ENCODE measurements at places on chromosomes 6 and 20. TPM values are rescaled to one million over a fixed set of nuclear protein-coding genes. Genes with fewer than 3 reads are reported as not detected.

DNA sequence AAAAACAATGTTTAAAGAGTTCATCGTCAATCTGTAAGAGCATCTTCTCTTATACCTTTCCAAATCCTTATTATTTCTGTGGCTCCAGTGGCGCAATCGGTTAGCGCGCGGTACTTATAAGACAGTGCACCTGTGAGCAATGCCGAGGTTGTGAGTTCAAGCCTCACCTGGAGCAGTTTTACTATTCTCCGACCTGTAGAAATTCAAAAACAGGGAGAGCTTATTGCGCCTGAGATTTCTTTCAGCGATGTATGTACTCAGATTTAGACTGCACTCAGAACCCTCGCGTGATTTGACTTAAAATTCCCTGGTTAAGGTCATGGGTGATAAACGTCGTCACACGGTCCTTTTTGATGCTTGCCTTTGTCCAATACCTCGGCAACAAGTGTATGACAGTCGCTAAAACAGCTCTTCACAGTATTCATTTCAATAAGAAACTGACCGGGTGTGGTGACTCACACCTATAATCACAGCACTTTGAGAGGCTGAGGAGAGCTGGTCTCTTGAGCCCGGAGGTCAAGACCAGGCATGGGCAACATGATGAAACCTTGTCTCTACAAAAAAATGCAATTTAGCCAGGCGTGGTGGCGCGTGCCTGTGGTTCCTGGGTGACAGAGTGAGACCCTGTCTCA is 11.9 kb downstream of the GPX5 start:
- H3K4me3 ChIP-seq: no peak overlapping the region
- H3K27me3 ChIP-seq: peaks cover 23% of the 10 kb centered on the region
- peak; percentile 7 for DNase-seq
- peaks cover 3% of the 10 kb centered on the region for H3K4me1 ChIP-seq
- H3K36me3 ChIP-seq: no peaks in the 10 kb centered on the region

DNA sequence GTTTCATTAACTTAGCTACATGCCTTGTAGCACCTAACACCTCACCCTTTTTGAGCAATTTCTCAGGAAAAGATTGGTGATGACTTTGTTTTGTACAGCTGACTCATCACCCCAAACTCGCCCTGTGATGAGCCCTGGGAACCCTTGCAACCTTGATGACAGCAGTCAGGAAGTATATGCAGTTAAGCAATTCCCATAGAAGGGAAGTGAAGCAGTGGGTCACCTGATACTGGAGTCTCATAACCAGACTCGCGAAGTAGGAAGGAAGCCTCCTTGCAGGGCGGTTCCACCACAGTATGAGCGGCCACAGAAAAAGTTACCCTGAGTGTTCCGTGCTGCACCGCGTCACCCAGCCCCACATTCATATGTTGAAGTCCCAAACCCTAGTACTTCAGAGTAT is 82.0 kb upstream of the EDN1 start:
- no peaks in the 10 kb centered on the region for H3K27me3 ChIP-seq
- H3K36me3 ChIP-seq: no peaks in the 10 kb centered on the region
- DNase-seq: peak; percentile 25
- no peak overlapping the region for H3K4me3 ChIP-seq
- H3K27ac ChIP-seq: no peak overlapping the region
- no peaks in the 10 kb centered on the region for H3K4me1 ChIP-seq

Gene SLC16A10
- polyA plus RNA-seq: 1.7 TPM

DNA sequence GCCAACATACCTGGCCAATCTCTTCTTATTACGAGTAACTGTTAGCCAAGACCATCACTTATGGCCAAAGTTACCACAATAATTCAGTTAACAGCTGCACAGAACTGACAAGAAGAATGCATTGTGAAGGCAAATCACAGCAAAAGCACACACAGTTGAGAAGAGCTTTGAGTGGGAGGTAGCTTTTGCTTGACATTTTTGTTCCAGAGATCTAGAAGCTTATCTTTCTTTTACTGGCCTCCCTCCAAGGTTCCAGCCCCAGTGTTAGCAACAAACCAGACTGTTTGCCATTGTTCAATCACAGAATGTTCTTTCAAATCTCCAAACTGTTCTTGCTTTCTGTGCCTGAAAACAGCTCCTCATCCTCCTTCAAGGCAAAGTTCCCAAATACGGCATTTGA is 35.9 kb upstream of the IRAK1BP1 start:
- no peak overlapping the region for H3K4me3 ChIP-seq
- no peak overlapping the region for H3K27ac ChIP-seq
- DNase-seq: no peak
- H3K36me3 ChIP-seq: no peaks in the 10 kb centered on the region
- no peaks in the 10 kb centered on the region for H3K4me1 ChIP-seq

Gene ZSCAN16
- polyA plus RNA-seq: 3.8 TPM

DNA sequence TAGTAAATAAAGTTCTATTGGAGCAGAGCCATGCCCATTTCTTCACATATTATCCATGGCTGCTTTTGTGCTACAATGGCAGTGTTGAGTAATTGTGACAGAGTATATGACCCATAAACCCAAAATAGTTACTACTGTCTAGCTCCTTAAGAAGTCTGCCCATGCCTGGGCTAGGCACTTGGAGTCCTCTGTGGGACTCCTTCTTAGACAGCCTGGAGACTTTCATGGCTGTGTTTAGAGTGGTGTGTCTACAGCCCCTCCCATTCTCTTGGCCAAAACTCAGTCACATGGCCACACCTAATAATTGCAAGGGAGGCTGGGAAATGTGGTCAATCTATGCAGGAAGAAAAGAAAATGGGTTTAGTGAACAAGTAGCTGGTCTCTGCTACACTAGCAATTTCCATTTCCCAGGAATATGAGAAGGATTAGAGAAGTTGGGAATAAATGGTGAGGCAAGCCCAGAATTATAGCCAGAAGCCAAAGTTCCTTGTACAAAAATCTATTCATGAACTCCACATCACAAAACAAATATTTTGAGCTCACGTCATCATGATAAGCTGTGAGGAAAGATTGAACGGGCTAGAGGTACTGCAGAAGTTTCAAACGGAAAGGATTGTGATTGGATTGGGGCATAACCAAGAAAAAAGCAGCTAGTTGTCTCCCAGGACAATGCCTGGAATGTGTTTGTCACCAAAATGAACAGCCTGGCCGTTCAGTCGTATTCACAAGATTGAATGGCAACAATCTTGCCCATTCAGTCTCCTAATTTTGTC is 251.8 kb upstream of the PLN start:
- H3K4me3 ChIP-seq: no peak overlapping the region
- peak overlapping the region; percentile 4 for H3K27ac ChIP-seq
- DNase-seq: no peak
- H3K36me3 ChIP-seq: no peaks in the 10 kb centered on the region
- peaks cover 3% of the 10 kb centered on the region for H3K4me1 ChIP-seq

DNA sequence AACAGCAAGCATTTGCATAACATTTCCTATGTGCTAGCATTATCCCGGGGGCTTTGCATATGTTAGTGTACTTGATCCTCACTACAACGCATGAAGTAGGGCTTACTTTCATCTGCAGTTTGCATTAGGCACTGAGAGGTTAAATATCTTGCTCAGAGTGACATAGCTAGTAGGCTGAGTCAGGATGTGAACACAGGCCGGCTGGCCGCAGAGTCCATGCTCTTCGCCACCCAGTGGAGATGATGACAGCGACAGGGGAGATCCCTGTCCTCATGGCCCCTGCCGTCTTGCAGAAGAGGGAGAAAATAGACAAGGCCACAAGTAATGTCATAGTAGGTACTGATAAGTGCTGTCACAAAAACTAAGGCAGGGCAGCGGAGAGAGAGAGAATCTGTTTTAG is 46.9 kb downstream of the LYRM4 start:
- no peaks in the 10 kb centered on the region for H3K27me3 ChIP-seq
- peaks cover 7% of the 10 kb centered on the region for H3K36me3 ChIP-seq

GRCh38 chr6:114194362-114195026 is 148.3 kb downstream of the HS3ST5 start:
- H3K36me3 ChIP-seq: no peaks in the 10 kb centered on the region
- no peak overlapping the region for H3K4me3 ChIP-seq
- no peaks in the 10 kb centered on the region for H3K4me1 ChIP-seq
- no peak for DNase-seq

GRCh38 chr6:40957616-40958492 is 81.2 kb downstream of the UNC5CL start:
- H3K4me1 ChIP-seq: peaks cover 10% of the 10 kb centered on the region
- H3K27me3 ChIP-seq: no peaks in the 10 kb centered on the region
- no peak overlapping the region for H3K27ac ChIP-seq
- no peaks in the 10 kb centered on the region for H3K36me3 ChIP-seq
- H3K4me3 ChIP-seq: no peak overlapping the region

- H3K36me3 ChIP-seq: no peaks in the 10 kb centered on the region
- no peaks in the 10 kb centered on the region for H3K4me1 ChIP-seq
- DNase-seq: no peak
- no peak overlapping the region for H3K4me3 ChIP-seq
- H3K27ac ChIP-seq: no peak overlapping the region
Observed at GRCh38 chr6:101266063-101266462, 127.4 kb upstream of the GRIK2 start.

Gene BANF2
- polyA plus RNA-seq: not detected

DNA sequence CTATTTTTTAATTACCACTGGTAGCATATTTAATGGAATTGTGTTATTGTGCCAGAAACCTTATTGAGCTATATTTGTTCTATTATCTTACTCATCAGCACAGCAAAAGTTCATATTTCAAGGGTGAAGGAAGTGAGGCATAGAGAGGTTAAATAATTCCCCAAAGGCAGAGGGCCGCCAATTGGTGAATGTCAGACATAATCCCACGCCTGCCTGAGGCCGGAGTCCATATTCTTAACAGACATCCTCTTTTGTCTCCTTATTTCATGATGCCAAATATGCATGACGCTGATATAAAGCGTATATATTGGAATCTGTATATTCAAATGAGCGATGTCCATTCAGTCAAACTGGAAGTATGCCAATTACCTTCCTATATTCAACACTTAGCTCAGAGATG is 505.0 kb upstream of the SLC35B3 start:
- DNase-seq: no peak
- no peak overlapping the region for H3K27ac ChIP-seq
- H3K4me3 ChIP-seq: no peak overlapping the region
- no peaks in the 10 kb centered on the region for H3K27me3 ChIP-seq
- no peaks in the 10 kb centered on the region for H3K4me1 ChIP-seq
- no peaks in the 10 kb centered on the region for H3K36me3 ChIP-seq

Gene KIF6
- 1.4 TPM for polyA plus RNA-seq

DNA sequence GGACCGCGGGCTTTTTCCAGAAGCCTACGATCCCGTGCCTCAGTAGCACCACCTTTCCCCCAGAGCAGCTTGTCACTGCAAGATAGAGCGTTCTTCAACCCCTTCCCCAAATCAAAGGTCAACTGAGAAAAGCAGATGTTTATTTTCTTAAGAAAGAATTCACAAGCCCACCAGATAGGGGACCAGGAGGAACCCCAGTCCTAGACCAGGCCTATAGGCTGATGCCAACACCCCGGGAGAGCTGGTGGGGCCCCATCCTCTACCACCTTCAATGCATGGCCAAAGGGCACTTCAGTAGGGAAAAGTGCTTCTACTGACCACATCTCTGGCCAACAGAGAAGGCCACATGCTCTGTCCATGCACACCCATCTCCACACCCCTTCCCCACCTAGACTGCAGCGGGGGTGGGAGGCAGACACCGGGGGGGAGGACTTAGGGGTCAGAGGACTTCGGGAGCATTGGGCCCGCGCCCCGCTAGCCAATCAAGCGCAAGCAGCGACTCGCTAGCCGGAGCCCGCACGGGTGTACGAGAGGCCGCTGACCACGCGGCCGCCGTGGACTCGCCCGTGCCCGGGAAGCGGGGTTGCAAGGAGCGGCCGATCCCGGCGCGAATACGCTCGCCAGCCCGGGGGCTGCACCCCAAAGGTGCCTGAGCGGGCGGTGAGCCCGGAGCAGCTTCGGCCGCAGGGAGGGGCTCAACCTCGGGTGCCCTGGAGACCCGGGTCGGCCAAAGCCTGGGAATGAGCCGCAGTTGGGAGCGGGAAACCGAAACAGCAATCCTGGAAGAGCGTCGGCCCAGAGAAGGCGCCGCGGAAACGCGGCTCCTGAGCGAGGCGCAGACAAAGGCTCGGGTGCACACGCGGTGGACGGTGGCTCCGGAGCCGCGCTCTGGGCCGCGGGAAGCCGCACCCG is 2.8 kb downstream of the PDE10A start:
- H3K36me3 ChIP-seq: no peaks in the 10 kb centered on the region
- peak overlapping the region; percentile 76 for H3K4me3 ChIP-seq
- peak overlapping the region; percentile 9 for H3K27ac ChIP-seq
- peak; percentile 55 for DNase-seq

- no peaks in the 10 kb centered on the region for H3K36me3 ChIP-seq
- H3K27ac ChIP-seq: no peak overlapping the region
- H3K4me1 ChIP-seq: no peaks in the 10 kb centered on the region
- H3K27me3 ChIP-seq: no peaks in the 10 kb centered on the region
- no peak for DNase-seq
Observed at GRCh38 chr6:90701146-90701781, 114.4 kb upstream of the MAP3K7 start.

DNA sequence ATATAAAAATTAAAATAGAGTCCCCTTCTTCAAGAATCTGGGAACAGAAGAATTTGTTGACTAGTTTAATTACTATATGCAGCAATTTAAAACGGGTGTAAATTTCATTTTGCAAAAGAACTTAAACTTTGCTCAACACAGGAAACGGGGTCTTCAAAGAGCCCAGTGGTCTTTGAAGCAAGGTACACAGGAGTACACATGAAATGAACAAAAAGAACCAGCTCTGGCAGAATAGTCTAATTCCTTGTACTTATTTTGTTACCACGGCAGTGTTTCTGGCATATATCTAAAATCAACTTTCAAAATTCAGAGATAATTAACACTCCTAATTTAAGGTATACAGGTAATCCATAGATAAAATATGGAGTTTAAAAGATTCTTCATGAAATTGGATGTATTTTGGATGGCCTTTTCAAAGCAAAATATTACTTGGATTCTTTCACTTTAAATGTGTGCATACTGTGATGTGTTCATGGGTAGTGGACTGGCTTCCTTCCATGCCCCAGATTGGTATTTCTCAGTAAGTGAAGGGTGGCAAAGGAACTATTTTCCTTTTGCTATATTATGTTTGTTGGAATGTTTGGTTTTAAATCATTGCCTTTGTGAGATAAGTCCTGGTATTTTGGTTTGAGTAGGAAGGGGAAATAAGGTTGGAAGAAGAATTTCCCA is 96.8 kb upstream of the THEMIS start:
- H3K4me1 ChIP-seq: no peaks in the 10 kb centered on the region
- no peaks in the 10 kb centered on the region for H3K36me3 ChIP-seq
- H3K4me3 ChIP-seq: no peak overlapping the region
- no peak overlapping the region for H3K27ac ChIP-seq
- H3K27me3 ChIP-seq: no peaks in the 10 kb centered on the region

GRCh38 chr6:50819466-50819903 is 814 bp downstream of the TFAP2B start:
- H3K4me3 ChIP-seq: peak overlapping the region; percentile 10
- peaks cover 11% of the 10 kb centered on the region for H3K4me1 ChIP-seq
- H3K27ac ChIP-seq: no peak overlapping the region
- no peaks in the 10 kb centered on the region for H3K36me3 ChIP-seq
- DNase-seq: peak; percentile 26

Gene SLC18B1
- 8.7 TPM for polyA plus RNA-seq

- peaks cover 2% of the 10 kb centered on the region for H3K27me3 ChIP-seq
- H3K4me1 ChIP-seq: no peaks in the 10 kb centered on the region
Observed at GRCh38 chr6:3473773-3474172, 16.9 kb upstream of the SLC22A23 start.

- H3K4me1 ChIP-seq: no peaks in the 10 kb centered on the region
- DNase-seq: no peak
- no peaks in the 10 kb centered on the region for H3K36me3 ChIP-seq
- no peaks in the 10 kb centered on the region for H3K27me3 ChIP-seq
Observed at GRCh38 chr6:110307368-110307767, 50.8 kb downstream of the METTL24 start.

GRCh38 chr6:112202639-112203341 is 51.6 kb downstream of the LAMA4 start:
- H3K27me3 ChIP-seq: no peaks in the 10 kb centered on the region
- no peak overlapping the region for H3K4me3 ChIP-seq
- H3K36me3 ChIP-seq: peaks cover 42% of the 10 kb centered on the region
- peaks cover 7% of the 10 kb centered on the region for H3K4me1 ChIP-seq
- peak overlapping the region; percentile 76 for H3K27ac ChIP-seq
- no peak for DNase-seq

All from muscle of leg (tissue), 16 donors.